ENCODE measurements at places on chromosomes 3 and 15.

DNA sequence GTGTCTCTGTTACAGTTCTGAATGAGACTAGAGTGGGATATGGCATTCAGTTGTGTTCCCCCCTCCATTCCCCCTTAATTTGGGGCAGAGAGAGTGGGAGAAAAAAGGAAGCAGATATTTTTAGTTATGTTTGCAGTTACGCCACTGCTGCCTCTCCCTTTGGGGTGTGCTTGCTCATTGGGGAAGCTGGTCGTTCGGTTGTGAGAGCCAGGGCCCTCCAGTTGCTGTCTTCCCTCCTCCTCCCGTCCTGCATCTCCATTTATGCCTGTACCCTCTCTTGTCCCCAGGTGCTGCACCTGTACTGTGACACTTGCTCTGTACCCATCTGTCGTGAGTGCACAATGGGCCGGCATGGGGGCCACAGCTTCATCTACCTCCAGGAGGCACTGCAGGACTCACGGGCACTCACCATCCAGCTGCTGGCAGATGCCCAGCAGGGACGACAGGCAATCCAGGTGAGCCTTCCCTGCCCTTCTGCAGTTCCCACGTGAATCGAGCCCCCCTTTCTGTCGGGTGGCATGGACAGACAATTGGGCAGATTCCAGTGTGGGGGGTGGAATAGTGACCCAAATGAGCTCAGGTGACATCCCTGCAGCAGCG lies 55.8 kb downstream of the TRIM71 start:
- no peak for DNase-seq

DNA sequence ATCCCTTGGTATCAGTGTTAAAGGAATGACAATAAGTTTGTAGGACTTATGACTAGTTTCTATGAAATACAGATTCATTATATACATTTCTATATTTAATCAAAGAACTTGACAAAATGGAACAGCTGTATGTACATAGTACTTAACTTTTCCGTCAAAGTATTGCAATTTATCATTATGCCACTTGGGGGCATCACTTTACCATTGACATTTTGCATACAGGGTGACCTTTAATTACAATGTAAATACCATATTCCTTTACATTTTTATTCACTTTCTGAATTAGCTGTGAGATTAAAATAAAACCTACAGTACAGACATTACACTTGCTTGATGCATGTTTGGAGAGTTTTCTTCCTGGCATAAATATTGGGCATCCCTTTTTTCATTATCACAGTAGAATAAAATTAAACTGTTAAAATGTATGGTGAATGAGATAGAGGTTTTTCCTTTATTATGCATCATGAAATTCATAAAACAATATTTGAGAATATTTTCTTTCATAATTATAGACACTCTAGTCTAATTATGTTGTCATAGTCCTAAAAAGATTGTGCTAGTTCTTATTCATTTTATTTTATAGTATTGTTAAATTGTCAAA lies 6.9 kb downstream of the NEK11 start:
- peak; percentile 65 for DNase-seq

GRCh38 chr3:107063351-107063750 lies 313.9 kb upstream of the CCDC54 start:
- DNase-seq: no peak

DNA sequence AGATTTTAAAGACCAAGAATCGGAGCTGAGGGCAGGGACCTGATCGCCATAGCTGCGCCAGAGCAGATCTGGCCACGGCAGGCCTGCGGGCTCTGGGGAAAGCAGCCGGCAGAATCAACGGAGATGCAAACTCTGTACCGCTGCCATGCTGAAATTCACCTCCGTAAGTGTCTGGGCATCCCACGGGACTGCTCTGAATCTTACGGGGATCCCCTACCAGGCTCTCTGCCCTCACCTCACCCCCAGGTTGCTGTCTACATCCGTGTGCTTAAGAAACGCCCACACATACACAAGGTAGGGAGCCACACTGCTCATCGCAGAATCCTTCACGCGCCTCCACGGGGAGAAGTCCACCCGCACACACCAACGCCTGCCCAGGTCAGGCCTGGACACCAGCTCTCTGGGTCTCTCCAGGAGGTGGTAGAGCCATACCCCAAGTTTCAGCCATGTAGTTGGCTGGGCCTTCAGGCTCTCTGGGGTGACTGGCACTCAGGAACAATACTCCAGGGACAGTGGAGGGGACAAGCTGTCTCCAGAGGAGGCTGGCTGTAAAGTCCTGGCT lies 33.5 kb downstream of the FAM174B start:
- no peak for DNase-seq

DNA sequence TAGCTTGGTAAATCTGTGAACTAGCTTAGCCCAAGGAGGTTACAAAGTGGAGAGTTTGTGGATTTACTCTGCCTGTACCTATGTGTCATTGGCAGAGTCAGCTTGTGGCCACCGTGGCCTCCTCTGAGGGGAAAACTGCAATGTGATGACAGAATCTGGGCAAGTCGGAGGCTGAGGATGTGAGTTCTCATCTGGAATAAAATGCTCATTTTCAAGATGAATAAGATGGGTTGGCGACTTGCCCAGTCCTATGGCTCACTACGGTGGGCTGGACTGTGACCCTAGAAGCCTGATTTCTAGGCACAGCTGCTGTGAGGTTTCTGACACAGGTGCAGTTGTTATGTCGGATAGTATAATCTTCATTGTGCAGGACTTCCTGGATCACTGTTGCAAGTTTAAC lies 83.7 kb downstream of the ETV5 start:
- no peak for DNase-seq

DNA sequence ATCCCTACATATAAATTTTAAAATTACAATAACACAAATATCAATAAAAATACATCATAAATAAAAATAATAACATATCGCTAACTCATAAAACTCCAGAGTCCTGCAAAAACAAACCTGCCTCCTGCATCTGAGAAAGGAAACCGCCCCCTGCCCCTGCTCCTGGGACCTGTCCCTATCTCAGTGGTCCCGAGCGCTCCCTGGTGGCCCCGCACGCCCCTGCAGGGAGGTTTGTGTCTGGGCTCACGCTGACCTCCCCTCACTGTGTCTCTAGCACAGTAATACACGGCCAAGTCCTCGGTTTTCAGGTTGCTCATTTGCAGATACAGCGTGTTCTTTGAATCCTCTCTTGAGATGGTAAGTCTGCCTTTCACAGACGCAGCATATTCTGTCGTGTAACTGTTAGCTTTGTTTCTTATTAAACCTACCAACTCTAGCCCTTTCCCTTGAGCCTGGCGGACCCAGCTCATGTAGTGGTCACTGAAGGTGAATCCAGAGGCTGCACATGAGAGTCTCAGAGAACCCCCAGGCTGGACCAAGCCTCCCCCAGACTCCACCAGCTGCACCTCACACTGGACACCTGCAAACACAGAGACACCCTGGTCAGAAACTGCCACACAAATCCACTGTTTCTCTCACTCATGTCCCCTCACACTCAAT lies 554.1 kb downstream of the GOLGA6L6 start:
- DNase-seq: peak; percentile 71

GRCh38 chr3:31668242-31668641 lies 135.5 kb downstream of the STT3B start:
- no peak for DNase-seq

DNA sequence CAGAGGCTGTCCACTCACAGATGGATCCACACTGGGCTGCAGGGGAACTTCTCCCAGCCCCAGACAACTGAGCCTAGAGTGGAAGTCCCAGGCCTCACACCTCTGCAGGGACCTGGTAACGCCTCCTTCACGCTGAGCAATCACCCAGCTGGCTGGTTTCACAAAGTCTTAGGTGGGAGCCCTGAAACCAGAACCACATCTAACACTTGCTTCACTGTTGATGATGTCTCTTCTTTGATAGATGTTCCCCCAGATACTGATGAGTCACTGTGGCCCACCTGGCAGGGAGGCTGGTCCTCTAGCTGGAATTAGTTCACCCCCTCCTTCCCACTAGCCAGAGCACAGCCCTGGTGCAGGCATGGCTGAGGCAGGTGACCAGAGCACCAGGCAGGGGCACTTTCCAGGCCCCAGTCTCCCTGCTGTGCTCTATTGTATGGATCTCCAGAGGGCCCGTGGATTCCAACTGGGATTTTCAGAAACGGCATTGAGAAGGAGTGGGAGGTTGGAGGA lies 33.5 kb downstream of the MYL3 start:
- no peak for DNase-seq

GRCh38 chr3:152236716-152237115 lies 32.0 kb upstream of the MBNL1 start:
- no peak for DNase-seq

GRCh38 chr15:47292638-47293190 lies 424.6 kb upstream of the SEMA6D start:
- no peak for DNase-seq

GRCh38 chr3:36484386-36484785 lies 104.1 kb downstream of the STAC start:
- no peak for DNase-seq

GRCh38 chr15:65642594-65642993 lies 20.9 kb downstream of the SLC24A1 start:
- DNase-seq: no peak

- DNase-seq: peak; percentile 33
These were observed 108.4 kb downstream of the MINAR1 start for GRCh38 chr15:79540551-79540950.

DNA sequence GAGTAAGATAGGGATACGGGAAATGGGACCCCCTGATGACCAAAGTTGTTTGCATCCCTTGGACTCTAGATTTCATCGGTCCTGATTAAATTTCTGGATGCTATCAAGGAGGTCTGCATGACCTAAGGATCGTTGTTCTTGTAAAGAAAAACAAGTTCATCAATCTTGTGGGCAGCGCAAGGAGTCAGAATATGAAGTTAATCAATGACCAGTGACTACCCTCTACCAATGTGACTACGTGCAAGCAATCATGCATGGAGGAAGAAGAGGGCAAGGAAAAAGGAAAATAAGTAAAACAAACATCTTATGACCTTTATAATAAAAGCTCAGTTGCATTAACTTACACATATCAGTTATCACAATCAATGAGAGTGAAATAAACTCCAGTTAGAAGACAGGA lies 139.7 kb downstream of the RTP4 start:
- no peak for DNase-seq

- no peak for DNase-seq
These were observed 1105.4 kb downstream of the TUSC7 start for GRCh38 chr3:117814975-117815374.

DNA sequence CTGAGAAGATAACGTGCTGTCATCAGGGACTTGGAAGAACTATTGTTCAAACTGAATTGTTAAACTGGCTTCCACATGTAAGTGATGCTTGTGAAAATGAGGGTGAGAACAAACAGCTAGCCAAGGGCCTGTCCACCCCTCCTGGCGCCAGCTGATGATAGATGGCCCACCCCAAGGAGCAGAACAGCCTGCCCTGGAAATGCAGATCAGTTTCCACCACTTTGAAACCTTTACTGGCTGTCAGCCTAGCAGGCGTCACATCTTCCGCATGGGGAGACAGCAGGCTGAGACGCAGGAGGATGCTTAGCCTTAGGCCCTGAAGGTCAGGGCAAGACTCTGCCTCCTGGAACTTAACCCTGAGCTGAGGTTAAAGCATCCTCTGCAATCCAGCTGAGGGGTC lies 6.4 kb upstream of the SLC51B start:
- DNase-seq: no peak

DNA sequence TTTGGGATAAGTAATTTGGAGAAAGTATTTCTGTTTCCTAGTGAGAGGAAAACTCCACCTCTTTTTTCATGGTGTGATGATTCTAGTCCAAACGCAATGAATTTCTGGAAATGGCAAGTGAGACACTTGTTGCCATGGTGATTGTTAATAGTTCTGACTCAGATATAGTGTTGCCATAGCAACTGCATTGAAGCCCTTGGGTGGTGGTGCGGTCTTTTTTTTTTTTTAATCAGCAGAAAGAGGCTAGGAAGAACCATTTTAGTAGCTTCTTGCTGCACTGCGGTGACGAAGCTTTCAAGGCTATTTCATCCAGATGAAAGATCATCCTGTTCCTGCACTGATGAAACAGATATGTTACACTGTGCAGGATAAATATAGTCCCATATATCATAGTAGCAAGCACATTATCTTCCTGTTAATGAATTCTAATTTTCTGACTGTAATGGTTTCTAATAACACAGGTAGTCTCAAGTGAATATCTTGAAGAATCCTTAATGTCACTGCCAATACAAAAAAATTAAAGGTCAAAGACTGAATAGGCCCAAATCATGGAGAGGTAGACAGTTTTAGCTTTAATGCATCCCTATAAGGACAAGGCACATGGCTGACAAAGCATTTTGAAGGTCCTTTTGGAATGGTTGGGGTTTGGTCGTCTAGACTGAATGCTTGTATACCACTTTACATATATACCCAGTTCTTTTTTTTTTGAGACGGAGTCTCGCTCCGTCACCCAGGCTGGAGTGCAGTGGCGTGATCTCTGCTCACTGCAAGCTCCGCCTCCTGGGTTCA lies 125.1 kb upstream of the ZBTB20 start:
- DNase-seq: no peak

GRCh38 chr3:45712434-45713110 lies 23.4 kb downstream of the SACM1L start:
- no peak for DNase-seq

DNA sequence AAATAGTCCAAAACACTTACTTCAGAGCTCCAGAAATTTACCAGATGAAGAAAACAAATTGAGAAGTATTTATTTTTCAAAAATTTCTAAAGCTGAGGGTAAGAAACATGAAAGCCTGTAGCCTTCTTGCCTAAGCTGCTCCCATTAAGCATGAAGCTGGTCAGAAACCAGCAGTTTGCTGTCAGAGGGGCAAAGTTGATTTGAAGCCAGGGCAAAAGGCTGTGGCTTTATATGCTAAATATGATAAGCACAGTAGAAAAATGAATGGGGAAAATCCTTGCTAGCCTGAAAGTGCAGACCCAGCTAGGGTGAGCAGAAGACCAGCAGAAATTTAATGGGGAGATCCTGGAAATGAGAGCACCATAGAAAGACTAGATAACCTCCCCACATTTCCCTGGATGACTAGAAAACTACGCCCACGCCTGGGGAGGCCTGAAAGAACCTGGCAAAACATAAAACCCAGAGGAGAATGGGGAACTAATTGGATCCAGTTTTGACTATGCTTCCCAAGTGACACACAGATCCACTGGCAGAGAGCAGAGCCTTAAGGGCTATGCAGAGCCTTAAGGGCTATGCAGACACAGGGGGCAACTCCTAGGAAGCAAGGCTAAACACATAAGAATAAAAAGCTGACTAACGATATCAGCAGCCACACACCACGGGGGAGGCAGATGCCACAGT lies 43.0 kb upstream of the HEG1 start:
- DNase-seq: no peak

GRCh38 chr3:123765475-123766128 lies 118.5 kb downstream of the MYLK start:
- no peak for DNase-seq

DNA sequence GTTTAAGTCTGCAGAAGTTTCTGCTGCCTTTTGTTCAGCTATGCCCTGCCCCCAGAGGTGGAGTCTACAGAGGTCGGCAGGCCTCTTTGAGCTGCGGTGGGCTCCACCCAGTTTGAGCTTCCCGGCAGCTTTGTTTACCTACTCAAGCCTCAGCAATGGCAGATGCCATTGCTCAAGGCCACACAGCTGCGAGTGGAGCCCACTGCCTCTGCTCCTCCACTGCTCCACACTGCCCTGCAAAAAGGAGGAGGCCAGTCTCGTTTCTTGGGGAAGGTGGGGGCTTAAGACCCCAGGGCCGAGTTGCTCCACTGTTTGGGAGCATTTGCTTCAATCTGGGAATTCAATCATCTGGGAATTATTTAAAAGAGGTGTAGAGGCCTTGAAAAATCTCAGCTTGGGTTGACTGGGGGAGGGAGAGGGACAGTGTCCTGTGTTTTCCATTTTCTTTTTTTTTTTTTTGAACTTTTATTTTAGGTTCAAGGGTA lies 144.6 kb upstream of the MEF2A start:
- DNase-seq: peak; percentile 41

All from NCI-H82 (cell line).